ENCODE measurements at places on chromosomes 3 and 15.

DNA sequence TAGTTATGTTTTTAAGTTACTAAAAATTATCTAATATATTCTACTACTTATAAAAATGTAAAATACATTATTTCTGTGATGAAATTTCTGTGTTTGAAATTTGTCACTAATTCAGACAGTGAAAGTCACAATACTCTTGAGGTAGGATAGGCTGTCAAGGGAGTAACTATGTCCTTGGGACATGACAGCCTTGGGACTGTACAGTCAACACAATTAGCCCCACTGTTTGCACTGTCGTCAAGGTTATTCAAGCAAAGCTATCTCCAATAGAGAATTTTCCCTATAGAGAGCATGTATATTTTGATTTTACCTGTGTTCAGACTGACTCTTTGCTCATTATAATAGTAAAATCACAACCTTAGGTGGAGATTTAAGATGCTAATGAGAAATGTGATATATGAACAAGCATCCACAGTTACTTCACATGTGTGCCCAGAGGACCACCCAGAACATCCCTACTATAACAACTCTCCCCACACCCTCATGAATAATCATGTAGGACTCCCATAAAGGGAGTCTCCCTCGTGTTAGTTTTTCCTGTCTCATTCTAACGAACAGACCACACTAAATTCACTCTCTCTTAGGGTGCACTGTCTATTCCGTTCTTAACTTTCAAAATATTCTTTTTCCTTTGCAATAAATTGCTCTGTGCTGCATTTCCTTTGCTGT lies 1476.3 kb upstream of the CADM2 start:
- DNase-seq: no peak

DNA sequence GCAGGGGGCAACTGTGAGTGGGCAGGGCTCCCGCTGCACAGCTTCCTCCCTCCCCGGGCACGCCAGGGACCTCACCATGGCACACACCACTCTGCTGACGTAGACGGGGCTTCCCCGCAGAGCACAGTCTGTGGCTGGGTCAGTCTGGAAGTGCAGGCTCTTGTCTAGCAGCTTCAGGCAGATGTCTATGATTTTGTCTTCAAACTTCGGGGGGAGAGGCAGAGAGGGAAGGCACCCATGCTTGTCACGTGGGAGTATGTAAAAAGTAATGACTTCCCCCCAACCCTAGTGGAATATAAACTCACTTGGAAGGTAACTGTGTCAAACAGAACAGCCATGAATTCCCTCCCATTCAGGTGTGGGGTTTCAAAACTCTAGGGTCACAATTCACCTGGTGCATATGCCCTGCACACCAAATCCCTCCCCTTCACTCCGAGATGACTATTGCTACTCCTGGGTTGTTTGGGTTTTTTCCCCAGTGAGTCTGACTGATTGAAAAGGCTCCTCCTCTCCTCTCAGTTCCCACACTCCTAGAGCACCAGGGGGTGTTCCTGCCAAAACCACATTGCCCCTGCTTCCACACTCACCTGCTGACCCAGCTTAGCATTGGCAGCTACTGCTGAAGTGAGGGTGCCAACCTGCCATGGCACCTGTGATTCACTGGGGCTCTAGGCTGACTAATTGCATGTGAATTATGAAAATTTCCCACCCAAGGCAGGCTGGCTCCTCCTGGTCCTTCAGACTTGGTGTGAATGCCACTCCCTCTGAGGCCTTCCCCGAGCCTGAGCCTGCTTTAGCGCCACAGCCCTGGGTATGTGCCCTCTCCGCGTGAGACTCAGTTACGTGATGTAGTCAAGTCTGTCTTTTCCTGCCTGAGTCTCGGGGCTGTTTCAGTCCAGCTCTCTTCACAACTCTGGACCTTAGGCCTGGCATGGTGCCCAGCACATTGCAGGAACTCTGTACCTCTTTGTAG lies 13.0 kb downstream of the TGM5 start:
- no peak for DNase-seq

GRCh38 chr3:27521872-27522265 lies 37.7 kb upstream of the SLC4A7 start:
- DNase-seq: no peak

GRCh38 chr3:45967724-45968123 lies 24.5 kb downstream of the CXCR6 start:
- no peak for DNase-seq

DNA sequence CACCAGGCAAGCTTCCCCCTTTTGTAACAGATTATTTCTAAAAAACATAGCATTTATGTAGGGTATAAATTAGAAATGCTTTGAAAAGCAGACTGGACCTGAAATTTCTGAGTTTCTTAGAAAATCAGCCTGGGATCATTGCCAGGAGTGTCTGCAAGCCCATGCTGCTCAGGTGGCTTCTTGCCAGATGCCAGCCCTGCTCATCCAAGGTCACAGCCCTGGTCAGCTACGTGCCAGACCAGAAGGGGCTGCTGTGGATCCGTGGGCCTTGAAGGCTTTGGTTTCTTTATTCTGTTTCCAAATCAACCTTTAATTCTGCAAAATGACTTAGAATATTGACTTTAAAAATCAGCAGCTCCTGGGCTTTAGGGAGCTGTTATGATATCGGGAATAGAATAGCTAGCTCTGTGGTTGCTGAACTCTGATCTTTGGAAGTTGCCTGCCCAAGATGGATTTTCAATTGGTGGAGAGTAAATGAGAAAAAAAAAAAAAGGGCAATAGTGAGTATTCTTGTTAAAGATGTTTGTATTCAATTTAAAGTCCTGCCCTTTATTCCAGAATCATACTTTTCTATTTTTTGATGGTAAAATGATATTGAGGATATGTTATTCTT lies 370.1 kb upstream of the ONECUT1 start:
- DNase-seq: no peak

GRCh38 chr15:59691194-59691805 lies 2.2 kb upstream of the BNIP2 start:
- DNase-seq: peak; percentile 37

DNA sequence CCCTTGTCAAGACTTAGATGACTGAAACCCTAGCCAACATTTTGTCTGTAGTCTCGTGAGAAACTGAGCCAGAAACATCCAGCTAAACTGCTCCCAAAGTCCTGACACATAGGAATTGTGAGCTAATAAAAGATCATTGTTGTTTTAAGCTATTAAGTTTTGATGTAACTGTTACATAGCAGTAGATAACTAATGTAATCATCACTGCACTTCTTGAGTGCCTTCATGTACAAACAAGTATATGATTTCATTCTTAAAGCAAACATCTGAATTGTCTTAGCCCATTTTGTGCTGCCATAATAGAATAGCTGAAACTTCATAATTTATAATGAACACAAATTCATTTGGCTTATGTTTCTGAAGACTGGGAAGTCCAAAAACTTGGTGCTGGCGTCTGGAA lies 87.3 kb downstream of the NSUN3 start:
- no peak for DNase-seq

- DNase-seq: no peak
These were observed 28.7 kb upstream of the CACNA2D3 start for GRCh38 chr3:54093491-54094248.

GRCh38 chr3:149989307-149989706 lies 18.6 kb upstream of the PFN2 start:
- DNase-seq: no peak

DNA sequence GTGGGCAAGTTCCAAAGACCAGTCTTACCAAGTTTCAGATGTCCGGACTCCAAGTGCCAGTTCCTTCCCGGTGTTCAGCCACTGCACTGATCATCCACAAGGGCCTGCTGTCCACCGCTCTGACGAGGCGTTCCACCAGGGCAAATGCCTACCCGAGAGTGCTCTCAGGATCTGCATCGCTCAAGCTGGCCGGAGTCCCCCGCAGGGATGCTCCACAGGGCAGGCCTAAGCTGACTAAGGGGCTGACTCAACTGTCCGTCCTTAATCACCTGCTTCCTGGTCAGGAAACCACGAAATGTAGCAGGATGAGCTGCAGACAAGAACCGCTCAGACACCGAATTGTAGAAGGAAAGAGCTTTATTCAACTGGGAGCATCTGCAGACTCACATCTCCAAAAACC lies 341.6 kb downstream of the KCNH8 start:
- DNase-seq: no peak

GRCh38 chr15:66779331-66780009 lies 77.4 kb downstream of the SMAD6 start:
- DNase-seq: no peak

DNA sequence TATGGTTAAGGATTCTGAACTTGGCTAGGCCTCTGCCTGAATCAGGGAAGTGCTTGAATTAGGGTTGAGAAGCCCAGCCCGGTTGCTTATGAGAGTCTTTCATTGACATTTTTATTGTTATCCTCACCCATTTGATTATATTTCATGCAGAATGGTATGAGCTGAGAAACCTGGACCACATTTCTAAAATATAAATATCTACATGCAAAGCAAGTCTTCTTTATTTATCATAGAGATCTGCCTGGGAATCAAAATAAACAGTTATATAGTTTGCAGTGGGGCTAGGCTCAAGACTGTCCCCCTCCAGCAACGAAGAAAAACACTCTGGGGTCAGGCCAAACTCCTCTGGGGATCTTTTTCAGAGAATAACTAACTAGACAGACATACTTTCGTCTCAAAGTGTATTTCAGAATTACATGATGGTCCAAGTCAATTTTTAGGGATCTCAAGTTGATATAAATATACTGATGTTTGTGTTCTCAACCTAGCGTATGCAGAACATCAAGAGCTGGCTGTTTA lies 675.4 kb upstream of the NR2F2 start:
- no peak for DNase-seq

- DNase-seq: no peak
These were observed 110.1 kb downstream of the MAP2K5 start for GRCh38 chr15:67652586-67652985.

DNA sequence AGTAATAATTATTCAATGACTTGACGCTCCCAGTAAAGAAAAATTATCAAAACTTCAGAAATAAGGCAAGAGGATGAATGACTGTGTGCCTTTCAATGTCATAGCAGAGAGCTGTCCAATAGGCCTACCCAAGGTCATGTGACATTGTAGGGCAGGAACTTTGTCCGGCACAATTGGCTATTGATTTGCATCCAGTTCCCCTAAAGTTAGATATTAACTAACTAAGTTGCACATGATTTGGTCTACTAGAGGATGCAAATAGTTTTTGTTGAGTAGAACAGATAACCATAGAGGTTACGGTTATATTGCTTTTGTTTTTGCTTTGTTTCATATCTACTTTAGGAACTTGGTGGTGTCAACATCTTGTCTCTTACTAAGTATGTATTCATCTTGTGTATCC lies 127.9 kb upstream of the PFN2 start:
- no peak for DNase-seq

DNA sequence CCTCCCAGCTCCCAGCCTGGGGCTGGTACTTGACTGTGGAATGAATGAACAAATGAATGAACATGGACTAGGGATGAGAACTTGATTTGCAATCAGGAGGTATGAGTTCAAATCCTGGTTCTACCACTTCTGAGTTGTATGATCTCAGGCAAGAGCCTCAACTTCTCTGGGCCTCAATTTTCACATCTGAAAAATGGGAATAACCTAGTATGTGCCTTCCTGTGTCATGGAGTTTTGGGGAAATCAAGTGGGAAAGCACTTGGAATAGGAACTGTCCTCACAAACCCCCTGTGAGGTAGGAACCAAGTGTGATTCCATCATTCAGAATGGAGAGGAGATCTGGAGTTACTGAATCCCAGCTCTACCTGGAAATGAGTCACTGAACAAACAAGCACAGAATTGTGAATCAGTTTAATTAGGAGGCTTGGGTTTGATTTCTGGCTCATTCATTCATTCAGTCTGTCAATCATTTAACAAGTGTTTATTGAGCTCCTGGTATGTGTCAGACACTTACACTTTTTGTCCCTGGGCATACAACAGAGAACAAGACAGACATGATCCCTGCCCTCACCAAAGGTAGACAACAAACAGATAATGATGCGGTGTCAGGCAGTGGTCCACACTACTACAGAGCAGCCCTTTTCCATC lies 29.7 kb downstream of the DNASE1L3 start:
- no peak for DNase-seq

- DNase-seq: no peak
These were observed 66.3 kb upstream of the SLC6A6 start for GRCh38 chr3:14335774-14336748.

DNA sequence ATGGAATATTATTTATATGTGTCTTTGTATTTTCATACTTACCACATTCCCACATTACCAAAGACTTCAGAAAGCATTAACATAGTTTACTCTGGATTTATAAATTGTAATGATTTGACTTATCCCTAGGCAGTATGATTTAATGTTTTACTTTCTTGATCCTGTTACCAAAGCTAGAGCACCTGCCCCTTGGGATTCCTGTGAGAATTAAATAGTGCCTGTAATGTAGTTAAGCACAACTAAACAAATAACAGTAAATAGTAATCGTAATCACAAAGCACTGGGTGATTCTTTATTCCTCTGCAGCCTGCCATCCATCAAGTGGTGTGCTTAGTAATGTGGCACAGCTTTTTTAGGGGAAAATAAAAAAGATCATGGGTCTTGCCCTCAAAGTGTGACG lies 39.1 kb downstream of the ATP2C1 start:
- DNase-seq: no peak

DNA sequence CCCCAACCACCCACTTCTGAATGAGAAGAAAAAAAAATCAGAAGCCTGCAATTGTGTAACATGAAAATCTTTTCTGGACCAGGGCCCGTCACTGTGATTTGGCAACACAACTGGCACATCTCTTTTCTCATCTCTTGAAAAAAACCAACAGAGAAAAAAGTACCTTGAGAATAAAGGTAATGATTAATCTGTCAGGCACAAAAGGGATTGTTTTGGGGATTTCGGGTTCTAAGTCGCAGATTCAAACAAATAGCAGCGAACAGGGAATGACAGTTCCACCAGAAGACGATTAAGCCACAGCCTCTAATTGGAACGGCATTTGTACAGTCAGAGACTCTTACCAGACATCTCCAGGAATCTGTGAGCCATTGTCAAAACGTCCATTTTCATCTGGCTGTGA lies at the start of gene AQP9:
Gene AQP9 (plus strand): TSS at position 276 of the 400 bp plus-strand sequence. CDS start 185 bp downstream, outside the sequence.
- no peak for DNase-seq

- DNase-seq: no peak
These were observed 111.3 kb upstream of the PRR20G start for GRCh38 chr3:127399154-127399553.

GRCh38 chr3:1623896-1624295 lies 474.8 kb upstream of the CNTN4 start:
- DNase-seq: no peak

GRCh38 chr15:40130799-40131502 lies 22.3 kb upstream of the BMF start:
- no peak for DNase-seq

- DNase-seq: no peak
These were observed 52.4 kb upstream of the XRN1 start for GRCh38 chr3:142500211-142500610.

DNA sequence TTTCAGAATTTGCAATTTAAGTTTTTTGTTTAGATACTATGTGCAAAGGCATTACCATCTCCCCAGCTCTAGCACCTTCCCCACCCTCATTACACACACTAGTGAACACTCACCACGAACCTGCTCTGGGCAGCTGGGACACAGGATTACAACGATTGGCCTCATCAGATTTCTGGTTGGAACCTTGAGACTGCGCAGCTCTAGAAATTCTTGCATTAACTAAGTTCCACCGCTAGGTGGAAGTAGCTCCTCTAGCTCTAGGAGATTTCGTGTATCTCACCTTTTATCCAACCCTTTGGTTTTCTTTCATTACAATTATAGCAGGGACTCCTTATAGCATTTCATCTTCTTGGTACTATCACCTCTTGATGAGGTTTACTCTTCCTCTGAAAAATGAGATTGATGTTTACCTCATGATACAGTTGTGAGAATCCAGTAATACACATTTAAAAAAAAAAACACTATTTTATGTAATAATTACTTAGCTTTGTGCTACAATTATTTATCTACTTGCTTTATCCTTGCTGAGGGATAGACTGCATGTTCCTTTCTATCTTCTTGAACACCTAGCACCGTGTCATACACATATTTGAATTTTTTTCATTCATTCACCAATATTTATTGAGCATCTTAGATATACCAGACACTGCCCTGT lies 28.7 kb upstream of the PLOD2 start:
- no peak for DNase-seq

All from T follicular helper cell (primary cell).